ENCODE measurements at places on chromosomes 7 and 10.

DNA sequence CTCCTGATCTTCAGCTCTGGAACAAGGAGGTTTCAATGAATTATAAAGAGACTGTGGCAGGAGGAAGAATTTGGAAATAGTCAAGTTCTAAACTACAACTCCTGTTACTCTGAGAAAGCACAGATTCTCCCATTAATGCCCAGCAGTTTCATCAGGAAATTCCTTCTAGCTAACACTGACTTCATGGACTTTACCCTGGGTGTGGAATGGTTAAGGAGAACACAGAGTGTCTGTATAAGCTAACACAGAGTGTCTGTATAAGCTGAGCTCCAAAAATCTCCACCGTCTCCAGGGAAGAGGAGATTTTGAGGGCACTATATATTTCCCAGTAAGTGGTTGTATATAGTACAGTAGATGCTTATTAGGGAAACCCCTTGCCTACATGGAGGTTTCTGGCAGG is 675.5 kb downstream of the XPNPEP1 start:
- DNase-seq = no peak

GRCh38 chr10:10044922-10045764 is 972.5 kb upstream of the CELF2 start:
- DNase-seq = no peak

DNA sequence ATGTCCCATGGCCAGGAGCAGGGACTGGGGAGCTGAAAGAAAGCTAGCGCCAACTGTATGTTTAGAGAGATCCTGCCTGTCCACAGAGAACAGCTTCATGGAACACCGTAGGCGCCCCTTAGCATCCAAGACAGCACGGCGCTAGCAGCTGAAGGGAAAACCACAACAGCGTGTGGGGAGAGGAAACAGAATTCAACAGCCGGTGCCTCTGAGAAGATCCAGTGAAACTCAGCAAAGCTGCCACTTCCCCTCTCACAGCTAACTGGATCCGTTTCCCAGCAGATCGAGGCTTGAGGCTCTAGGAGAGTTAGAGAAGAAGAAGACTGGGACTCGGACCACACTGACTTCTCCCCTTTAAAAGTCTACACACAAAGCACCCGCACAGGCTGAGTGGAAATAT is 145.0 kb downstream of the MAD1L1 start:
- DNase-seq = no peak

DNA sequence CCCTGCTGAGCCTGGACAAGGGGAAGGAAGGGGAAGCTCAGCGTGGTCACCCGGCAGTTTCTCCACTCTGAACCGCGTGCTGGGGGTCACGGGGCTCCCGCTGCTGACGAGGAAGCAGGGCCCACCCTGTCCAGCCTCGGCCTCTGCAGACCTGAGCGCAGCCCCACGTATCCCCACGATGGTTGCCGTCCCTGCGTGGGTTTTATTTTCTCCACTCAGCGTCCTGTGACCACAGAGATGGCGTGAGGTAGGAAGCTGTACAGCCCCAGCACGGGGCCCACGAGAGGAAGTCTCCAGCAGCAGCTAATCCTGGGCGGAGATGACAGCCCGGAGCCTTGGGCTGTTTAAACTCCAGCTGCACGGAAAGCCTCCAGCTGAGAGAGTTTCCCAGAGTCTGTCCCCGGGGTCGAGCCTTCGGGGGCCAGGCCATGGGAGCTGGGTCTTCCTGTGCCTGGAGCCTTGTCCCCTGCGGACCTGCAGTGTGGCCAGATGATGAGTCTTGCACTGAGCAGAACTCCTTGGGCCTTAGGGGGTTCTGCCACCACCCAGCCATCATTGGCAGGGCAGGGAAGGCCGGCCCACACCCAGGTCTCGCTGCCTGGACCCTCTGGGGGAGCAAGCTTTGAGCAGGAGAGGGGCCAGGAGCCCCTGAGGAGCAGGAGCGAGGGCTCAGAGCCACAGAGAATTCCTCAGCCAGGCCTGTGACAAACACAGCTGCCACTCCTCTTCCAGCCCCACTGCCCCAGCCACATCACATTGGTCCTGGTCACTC is 72.8 kb upstream of the FAM20C start:
- no peak for DNase-seq

DNA sequence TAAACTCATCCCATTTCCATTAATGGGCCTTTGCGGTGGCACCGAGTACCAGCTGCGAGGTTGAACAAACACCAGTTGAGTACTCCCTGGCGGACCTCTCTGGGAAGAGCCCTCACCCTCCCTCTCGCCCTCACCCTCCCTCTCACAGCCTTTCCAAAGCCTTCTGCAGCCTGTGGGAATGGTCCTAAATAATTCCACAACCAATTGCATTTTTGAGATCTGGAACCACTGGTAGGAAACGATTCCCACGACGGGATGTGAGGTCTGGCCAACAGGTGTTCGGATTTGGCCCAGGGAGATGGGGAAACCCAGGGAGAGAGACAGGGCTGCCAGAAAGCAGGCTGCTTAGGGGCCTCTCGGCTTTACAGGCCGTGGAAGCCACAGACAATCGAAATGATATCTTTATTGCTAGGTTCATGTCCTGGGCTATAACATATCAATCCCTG is 5.3 kb downstream of the PTF1A start:
- DNase-seq = no peak

GRCh38 chr10:7048061-7048460 is 362.8 kb downstream of the SFMBT2 start:
- no peak for DNase-seq

DNA sequence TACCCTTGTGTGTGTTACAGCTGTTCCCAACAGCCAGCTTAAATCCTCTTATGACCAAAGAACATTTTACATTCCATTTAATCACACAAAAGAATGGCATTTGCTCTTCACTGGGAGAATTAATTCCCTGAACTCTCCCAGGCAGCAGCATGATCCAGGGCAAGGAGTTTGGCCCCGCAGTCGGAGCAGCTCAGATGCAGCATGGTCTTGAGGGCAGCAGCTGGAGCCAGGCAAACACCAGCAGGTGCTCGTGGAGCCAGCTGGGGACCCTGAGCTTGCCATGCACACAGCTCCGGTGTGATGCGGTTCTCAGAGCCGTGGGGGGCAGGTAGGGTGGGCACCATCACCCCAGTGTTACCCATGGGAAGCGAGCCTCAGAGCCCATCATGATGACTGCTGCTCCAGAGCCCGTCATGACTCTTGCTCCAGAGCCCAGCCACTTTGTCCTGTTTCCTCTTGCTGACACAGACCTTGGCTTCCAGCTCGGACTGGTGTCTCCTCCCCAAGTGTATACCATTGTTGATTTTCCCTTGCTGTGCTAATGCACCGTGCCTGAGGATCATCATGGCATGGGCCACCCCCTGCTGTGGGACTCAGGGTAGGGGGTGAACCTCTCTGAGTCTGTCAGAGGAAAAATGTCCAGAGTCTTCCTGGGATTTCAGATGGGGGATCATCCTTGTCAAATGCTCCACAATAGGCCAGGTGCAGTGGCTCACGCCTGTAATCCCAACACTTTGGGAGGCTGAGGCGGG is 75.8 kb downstream of the ZRANB1 start:
- DNase-seq = no peak

- no peak for DNase-seq
Observed at GRCh38 chr10:70106958-70107791, 25.4 kb downstream of the AIFM2 start.

DNA sequence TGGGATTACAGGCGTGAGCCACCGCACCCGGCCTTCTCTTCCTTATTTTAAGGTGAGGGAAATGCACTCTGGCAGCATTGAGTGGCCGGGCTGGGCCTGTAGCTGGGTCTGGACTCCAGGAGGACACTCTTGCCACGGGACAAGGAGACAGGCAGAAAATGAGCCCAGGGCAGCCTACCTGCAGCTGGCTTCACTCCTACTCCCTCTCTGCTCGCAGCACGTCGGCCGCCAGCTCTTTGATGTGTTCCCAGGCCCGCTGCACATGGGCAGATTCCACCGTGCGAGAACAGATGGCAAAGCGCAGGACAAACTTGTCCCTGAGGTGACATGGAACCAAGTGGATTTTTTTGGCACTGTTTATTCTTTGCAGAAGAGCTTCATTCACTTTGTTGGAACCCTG is 12.9 kb upstream of the FIGNL1 start:
- no peak for DNase-seq

- no peak for DNase-seq
Observed at GRCh38 chr7:89183712-89184111, 388.2 kb upstream of the TEX47 start.

DNA sequence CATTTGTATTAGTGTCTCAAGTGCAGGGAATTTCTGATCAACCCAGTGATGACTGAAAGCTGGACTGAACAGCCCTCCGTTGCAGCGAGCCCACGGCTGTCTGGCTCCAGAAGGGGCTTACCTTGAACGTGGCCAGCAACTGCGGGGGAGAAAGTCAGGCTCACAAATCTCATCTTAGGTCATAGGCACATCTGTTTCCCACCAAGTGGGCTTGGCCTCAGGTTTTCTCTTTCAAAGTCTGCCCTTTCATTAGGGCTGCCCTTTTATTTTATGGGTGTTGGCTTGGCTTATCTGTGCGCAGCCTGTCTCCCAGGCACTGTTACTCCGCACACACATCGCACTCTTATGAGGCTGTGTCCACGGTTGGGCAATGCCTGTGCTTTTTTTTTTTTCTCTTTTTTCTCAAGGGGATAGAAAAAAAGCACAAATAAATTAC is 178.0 kb downstream of the JCAD start:
- no peak for DNase-seq

GRCh38 chr7:13117103-13117502 is 429.7 kb downstream of the ARL4A start:
- no peak for DNase-seq

DNA sequence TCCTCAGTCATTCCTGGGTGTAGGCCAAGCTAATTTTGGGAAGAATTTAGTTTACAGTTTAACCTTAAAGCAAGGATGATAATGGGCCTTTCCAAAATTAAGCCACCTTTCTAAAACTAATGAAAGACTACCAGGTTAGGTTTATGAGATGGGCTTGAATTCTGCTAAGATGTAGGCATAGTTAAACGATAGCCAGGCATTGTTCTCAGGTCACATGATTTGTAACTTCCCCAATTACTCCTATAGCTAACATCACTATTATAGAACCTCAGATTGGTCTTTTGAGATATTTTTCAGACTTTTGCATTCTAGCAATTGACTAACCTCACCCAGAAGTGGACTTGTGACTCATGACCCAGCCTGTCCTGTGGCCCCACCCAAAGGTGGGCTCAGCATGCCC is 7.0 kb upstream of the NUB1 start:
- no peak for DNase-seq

DNA sequence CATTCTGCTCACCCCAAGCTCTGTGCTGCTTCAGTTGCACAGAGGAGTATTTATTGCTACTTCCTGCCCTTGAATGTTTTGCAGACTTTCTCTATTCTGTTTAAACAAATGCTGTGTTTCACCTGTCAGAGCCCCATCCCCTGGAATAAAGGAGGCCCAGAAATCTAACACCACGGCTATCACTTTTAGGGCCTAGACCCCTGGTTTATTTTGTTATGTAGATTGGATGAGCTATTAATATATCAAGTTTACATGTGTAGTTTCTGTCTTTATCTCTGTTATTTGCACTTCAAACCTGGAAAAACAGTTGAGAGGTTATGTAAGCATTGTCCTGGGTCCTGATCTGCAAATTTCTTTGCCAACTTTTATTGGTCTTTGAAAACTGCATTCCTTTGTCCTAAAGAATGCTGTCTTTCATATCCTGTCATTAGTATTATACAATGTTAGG is 630.1 kb downstream of the PARD3 start:
- DNase-seq = no peak

GRCh38 chr7:36677769-36678437 is 46.4 kb downstream of the AOAH start:
- no peak for DNase-seq

GRCh38 chr7:76338298-76339084 is 20.3 kb downstream of the YWHAG start:
- DNase-seq = no peak

DNA sequence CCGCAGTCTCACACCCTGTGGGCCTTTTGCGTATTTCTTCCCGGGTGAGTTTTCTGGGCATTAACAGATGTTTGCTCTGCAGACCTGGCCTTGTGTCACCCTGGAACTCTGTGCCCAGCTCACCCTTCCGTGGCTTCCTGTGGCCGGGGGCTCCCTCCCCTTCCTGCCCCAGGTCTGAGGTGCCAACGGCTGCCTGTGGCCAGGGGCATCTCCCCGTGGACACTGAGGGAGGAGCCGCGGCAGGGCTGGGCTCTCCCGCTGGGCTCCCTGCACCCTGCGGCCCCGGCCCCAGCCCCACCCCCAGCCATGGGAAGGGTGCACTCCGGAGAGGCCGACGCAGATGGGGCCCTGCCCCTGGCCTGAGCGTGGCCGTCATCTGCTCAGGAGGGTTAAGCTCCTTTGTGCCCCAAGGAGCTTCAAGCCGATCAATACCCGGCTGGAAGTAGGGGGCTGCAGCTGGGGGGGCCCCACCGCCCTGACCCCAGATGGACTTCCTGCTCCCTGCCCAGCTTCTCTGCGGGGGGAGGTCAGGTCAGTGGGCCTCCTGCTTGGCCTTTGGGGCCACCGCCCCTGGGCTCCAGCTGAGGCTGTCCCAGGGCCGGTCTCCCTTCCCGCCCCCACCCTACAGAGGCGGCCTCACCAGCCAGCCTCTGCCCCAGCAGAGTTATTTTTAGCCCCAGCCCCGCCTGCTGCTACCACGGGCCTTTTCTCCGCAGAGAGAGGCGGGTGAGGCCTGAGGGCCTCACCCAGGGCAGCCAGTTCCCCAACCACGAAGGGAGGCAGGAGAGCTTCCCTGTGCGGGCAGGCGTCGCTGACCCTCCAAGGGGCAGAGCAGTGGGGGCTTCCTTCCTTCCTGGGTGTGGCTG is 24.2 kb downstream of the PWWP2B start:
- DNase-seq = no peak

GRCh38 chr10:93722550-93722949 is 20.2 kb upstream of the FRA10AC1 start:
- DNase-seq = no peak

- DNase-seq = no peak
Observed at GRCh38 chr10:14191407-14191806, 139.3 kb downstream of the FRMD4A start.

GRCh38 chr7:22357311-22358175 is 589 bp upstream of the RAPGEF5 start:
- DNase-seq = no peak

DNA sequence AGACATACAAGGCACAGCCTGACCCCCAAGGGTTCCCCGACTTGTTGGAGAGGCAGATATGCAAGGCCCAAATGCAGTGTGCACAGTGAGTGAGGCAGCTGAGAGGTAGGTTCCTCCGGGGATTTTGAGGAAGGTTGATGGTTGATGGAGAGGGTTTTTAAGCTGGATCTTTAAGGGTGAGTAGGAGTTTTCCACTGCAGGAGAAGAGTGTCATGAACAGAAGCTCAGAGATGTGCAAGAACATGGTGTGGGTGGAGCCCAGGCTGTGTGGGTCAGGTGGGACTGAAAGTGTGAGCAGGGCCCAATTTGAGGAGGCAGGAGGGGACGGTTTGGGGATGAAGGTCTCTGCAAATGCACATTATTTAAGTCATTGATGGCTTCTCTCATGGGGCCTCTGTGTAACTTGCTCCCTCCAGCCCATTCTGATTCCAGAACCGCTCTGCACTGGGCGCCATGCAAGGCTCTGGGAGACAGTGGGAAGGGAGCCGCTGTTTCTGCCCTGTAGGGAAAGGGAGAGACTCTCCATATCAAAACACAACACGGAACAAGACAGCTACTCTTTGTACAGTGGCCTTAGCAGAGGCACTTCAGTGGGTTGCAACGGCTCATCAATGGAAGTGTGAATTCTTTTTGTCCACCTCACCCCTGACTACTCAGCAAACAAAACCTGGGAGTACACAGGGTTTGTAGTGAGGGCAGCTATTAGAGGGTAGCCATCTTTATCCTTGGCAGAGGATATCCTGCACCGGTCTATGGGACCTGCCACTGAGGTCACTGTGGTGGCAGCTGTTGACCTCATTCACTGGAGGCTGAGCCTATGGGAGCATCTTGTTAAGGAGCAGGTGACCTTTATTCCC is 29.7 kb downstream of the RAMP3 start:
- DNase-seq = no peak
